ENCODE measurements at places on chromosomes 2 and 18. TPM values are rescaled to one million over a fixed set of nuclear protein-coding genes. Genes with fewer than 3 reads are reported as not detected.

Gene ADRA2B
- total RNA-seq: 0.32 TPM

Gene NEURL3
- 29.6 TPM for total RNA-seq

Gene RNF152
- not detected for total RNA-seq

Gene COBLL1
- total RNA-seq: 16.4 TPM

Measured in Caki2 (cell line).